ENCODE measurements at places on chromosomes 13 and 19. TPM values are rescaled to one million over a fixed set of nuclear protein-coding genes. Genes with fewer than 3 reads are reported as not detected.

DNA sequence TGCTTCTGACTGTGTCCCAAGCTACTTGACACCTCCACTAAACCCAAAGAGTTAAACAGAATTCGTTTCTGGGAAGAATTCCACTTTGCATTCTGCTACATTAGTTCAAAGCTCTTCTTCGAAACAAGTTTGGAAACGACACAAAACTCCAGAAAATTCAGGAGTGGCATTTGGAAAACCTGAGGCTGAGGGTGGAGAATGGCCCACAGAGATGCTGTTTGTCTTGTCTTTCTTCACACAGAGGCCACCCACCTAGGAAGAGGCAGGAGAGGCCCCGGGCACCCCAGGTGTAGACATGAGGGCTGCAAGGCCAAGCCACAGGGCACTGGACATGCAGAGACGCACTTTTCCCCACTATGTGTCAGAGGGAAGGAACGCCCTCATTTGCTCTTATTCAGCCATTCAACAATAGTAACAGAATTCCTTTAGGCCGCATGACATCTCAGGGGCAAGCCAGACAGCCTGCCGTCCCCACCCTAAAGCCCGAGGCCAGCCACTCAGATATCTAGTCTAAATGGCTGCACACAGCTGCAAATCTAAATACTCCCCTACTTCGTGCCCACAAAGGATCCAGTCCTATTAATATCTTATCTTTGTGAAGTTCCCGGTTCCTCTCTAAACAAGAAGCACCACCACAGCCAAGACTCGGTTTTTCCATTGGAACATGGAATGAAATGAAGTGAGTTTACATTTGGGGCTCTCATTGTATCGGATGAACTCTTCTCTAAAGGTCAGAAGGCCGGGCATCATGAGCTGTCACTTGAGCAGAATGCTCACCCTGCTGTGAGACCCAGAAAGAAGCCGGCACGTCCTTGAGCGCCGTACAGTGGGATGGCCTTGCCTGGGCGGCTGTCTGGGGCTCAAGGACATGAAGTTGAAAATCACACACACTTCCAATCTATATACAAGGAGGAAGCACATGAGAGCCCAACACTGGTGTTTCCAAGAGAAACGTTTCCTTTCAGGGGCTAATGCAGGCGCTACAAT, 19.8 kb downstream of the COL4A1 start:
- no peak for DNase-seq

DNA sequence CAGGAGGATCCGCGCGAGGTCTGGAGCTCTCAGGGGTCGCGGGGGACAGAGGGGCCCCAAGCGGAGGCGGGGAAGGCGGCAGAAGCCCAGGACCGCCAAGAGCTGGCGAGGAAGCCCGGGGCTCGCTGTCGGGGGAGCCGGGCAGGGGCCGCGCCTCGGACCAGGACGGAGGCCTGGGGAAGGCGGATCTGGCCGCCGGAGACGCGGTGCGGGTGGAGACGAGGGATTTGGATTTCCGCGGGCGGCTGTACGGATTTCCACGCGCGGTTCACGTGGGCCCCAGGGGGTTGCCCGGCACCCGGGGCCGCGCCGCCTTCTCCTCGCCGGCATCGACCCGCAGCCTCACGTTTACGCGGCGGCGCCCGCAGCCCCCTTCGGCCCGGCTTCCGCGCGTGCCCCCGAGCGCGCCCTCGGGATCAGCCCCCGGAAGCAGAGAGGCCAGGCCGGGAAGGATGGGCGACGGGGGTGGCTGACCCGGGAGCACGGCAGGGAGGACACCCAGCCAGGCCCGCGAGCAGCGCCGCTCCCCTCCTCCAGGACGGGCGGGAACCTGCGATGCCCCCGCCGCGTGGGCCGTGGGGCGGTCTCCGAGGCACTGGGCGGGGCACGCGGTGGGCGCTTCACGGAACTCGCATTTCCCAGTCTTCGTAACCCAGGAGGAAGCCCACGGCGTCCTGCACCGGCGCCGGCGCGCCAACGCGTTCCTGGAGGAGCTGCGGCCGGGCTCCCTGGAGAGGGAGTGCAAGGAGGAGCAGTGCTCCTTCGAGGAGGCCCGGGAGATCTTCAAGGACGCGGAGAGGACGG, 4.7 kb downstream of the F7 start:
- no peak for DNase-seq

- no peak for DNase-seq
Observed at GRCh38 chr13:30966101-30966500, 33.6 kb downstream of the TEX26 start.

GRCh38 chr13:51843529-51843928, 1.4 kb downstream of the TMEM272 start:
- no peak for DNase-seq

DNA sequence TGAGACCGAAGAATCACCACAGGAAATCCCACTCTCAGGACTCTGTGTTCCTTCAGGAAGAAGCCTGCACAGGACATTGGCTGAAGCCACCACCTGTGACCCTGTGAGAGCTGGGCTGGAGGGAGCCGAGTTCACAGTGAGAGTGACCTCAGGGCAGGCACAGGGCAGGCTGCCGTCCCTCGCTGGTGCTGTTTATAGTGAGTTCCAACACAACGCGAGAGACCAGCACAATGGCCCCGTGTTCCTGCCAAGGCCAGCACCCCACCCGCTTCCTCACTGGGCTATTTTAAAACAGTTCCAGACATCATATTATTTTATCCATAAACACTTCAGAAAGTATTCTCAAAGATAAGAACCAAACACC, 18.4 kb upstream of the GAS6 start:
- no peak for DNase-seq

GRCh38 chr19:33562636-33563035, 41.0 kb upstream of the PEPD start:
- DNase-seq = peak; percentile 29

DNA sequence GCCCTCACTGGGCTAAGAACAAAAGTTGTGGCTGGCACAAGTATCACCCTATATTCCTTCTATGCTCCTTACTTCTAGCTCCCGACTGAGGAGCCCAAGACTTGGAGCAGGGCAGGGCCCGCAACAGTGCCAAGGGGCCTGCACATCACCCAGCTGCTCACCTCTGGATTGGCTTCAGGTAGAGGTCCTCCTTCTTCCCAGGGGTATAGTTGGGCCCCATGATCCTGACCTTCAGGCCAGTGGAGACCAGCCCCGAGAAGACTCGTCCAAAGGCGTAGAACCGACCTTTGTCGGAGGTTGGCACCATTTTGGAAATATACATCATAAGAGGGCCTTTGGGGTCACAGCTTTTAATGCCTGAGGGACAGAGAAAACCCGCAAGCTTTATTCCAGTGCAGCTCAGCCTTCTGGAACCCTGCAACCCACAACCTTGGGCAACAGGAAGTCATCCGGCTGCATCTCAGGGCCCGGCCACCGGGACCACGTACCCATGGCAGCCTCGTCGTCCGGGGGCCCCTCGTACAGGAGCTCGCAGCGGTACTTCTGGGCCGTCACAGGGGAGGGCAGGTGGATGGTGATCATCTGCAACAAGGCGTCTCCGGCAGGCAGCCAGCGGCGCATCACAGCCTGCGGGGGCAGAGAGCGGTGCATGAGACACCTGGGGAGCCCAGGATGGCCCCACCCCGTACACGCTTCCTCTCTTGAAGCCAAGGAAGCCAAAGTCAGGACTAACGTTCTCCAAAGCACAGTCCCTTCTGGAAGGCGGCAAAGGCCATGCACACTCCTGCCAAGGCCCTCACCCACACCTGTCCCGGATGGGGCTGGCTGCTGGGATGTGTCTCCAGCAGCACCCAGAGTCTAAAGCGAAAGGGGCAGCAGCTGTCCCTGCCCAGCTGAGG, 4.7 kb downstream of the EEF2 start:
- no peak for DNase-seq

GRCh38 chr19:45249261-45250033, 1.6 kb upstream of the MARK4 start:
- DNase-seq = no peak

DNA sequence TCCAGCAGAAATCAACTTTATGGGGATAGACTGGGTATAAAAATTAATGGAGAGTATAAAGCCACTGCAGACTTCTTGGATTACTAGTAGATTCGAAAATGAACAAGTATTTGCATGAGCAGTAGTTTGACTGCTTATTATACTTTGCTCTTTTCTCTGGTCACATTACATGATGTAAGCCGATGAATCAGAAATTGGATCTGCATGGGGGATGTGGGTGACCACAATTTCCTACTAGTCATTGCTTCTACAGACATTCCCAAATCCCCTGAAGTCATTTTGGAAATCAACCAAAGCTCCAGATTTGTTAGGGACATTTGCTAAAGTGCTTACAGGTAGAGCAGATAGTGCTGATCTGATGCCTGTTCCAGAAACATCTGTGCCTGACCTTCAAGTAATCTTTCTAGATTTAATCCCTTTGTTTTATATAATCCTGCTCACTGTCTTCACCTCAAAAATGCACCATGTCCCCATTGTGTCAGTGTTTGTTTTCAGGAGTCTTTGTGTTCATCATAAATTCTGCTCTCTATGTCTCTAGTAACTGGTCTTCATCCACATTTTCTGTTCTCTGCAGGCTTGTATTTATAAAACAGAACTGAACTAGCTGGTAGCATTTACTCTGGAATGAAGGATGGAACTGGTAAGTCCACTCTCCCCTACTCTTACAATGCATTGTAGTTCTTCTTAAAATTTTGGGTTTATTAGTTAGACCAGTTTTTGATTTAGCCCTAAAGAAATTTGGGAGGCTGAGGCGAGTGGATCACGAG, 201.5 kb upstream of the CSNK1A1L start:
- DNase-seq = no peak

Gene ZNF625
- 42.9 TPM for total RNA-seq

Gene ZNF575
- total RNA-seq = not detected

Gene ZNF534
- 0.62 TPM for total RNA-seq

Gene MAST1
- total RNA-seq = 13.3 TPM

Gene IL17D
- 2.6 TPM for total RNA-seq

Gene KLC3
- total RNA-seq = not detected

Gene ANKRD24
- 0.15 TPM for total RNA-seq
